ENCODE measurements at places on chromosomes 6 and 20.

- no peak for DNase-seq
Measured at GRCh38 chr6:105838171-105838570, 248.0 kb upstream of the PRDM1 start.

- DNase-seq, result no peak
Measured at GRCh38 chr20:45354423-45355208, 6.4 kb upstream of the SDC4 start.

GRCh38 chr20:13337090-13337784 is 116.2 kb downstream of the ISM1 start:
- DNase-seq, result no peak

- DNase-seq, result no peak
Measured at GRCh38 chr20:6492271-6493055, 275.0 kb upstream of the BMP2 start.

- no peak for DNase-seq
Measured at GRCh38 chr6:68126089-68126749, 508.9 kb upstream of the ADGRB3 start.

DNA sequence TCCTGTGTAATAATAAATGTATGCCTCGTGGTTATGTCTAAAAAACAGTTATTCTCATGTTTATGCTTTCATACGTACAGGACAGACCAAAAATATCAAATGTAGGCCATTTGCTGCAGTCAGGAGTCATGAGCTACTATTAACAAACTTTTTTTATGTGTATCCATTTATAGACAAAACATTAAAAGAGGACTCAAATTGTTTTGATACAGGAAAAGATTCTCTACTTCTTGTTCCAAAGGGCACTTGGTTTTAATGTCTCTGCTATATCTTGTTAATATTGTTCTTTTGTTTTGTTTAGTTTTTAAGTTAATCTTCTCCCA is 155.2 kb downstream of the ZDHHC14 start:
- no peak for DNase-seq

Data from activated CD4-positive, alpha-beta T cell treated with anti-CD3 and anti-CD28 coated beads for 24 hours (primary cell).